Activated CD4-positive, alpha-beta T cell treated with anti-CD3 and anti-CD28 coated beads, Interleukin-2, amount 50 U/mL, for 48 hours (primary cell): ENCODE measurements at places on chromosomes 5 and 9.

GRCh38 chr5:174668349-174668748 lies 56.0 kb upstream of the MSX2 start:
- DNase-seq = no peak

- DNase-seq = no peak
Observed at GRCh38 chr5:23314827-23315226, 192.6 kb upstream of the PRDM9 start.

GRCh38 chr9:8679371-8679822 lies 879.8 kb upstream of the DMAC1 start:
- DNase-seq = no peak

DNA sequence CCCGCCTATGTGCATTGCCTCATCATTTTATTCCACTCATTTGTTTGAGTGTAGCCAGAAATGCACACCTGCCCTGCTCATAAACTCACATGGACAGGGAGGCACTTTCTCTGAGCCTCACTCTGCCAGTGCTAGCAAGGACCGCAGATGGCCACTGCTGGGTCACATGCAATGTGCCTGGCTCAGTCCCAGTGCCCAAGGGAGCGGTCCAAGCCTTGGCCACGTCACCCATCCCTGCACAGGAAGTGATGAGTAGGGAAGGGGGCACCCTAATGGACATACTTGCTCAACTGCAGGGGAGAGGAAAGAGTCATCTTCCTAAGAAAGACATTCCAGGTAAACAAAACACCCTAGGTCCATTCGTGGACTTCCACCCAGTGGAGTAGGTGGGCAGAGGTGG lies 630.9 kb downstream of the IRX1 start:
- no peak for DNase-seq

- no peak for DNase-seq
Observed at GRCh38 chr9:92029553-92029952, 79.5 kb upstream of the ROR2 start.

GRCh38 chr9:122904466-122904822 lies 715 bp downstream of the RC3H2 start:
- DNase-seq = no peak

DNA sequence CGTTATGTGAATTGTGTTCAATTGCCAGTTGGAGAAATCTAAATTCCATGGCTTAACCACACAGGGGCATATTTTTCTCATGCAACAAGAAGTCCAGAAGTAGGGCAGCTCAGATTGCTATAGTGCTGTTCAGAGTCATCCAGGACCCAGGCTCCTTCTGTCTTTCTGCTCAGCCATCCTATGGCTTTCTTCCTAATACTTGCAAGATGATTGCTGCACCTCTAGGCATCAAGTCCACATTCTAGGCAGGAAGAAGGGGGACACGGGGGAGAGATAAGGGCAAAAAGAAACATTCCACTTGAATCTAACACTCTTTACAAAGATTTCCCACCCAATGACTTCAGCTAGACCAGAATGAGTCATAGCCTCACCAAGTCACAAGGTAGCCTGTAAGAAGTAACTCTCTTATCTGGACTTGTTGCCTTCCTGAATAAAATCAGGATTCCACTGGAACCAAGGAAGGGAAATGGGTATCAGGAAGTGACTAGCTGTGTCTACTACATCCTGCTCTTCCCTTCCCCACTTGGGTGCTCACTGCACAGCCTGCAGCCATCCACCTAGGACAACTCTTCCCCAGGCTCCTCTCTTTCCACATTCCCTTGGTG lies 5.3 kb downstream of the ERAP2 start:
- no peak for DNase-seq

DNA sequence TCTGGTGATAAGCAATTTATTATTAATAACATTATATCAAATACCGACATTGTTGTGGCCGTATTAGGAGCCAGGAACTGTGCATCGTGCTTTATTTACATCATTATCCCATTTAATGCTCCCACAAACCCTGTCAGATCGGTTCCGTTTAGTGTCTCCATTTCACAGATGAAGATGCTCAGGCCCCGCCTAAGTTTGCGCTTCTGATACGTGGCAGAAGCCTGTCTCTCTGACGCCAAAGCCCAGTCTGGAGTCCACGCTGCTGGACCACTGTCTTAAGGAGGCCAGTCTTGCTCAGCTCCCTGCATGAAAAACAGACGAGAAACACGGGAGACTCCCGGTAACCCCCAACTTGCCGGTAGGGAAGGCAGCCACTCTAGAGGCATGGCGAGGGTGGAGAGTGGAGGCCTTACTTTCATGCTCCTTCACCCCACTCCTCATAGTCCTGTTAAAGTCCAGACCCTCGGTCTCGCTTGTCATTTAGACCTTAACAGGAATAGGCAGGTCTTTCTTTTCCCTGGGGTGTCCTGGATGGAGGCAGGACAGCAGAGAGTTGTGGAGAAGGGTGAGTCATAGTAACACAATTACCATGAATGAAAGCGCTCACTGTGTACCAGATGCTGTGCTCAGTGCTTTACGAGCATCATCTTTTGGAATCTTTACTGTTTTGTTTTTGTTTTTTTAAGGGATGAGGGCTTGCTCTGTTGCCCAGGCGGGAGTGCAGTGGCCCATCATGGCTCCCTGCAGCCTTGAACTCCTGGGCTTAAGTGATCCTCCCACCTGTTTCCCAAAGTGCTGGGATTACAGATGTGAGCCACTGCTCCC lies 872 bp downstream of the TXNDC15 start:
- DNase-seq = peak; percentile 58

DNA sequence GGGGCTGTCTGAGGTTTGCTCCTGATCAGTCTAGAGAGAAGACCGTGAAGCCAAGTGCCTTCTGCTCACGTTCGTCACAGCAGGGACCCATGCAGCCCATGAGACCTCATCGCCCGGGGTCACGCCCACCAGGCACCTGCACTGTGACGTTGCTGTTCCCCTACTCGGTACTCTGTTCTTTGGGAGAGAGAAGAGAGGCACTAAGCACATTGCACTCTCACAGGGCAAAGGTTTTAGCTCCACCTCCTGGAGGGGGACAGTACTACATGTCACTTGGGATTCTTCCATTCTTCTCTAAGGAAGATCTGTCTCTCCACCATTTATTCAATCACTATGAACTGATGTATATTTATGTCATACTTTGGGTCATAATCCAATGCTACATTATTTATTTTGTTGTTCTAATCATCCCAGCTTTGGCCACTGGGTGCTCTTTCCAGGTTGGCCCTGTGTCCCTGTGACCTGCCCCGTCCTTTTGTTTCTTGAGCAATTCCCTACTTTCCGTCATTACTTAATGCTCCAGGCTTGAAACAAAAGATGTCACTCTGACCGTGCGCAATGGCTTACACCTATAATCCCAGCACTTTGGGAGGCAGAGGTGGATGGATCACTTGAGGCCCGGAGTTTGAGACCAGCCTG lies 31.4 kb upstream of the BRD3 start:
- DNase-seq = peak; percentile 73

DNA sequence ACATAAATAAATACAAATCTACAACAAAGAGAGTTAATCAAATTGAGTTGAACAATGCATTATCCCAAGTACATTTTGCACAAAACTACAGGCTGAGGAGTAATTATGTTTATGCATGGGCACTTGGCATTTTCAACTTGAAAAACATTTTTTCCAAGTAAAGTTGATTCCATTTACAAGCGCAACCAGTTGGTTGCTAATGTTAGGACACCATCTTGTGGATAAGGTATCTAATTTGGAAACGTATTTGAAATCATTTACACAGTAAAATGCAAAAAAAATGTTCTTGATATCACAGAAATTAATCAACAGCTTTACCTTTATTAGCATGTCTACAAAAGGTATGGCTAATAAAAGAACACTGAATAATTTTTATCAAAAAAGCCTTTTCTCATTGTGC lies 18.8 kb downstream of the FTMT start:
- no peak for DNase-seq

- DNase-seq = no peak
Observed at GRCh38 chr5:172727551-172727950, 43.4 kb downstream of the DUSP1 start.

DNA sequence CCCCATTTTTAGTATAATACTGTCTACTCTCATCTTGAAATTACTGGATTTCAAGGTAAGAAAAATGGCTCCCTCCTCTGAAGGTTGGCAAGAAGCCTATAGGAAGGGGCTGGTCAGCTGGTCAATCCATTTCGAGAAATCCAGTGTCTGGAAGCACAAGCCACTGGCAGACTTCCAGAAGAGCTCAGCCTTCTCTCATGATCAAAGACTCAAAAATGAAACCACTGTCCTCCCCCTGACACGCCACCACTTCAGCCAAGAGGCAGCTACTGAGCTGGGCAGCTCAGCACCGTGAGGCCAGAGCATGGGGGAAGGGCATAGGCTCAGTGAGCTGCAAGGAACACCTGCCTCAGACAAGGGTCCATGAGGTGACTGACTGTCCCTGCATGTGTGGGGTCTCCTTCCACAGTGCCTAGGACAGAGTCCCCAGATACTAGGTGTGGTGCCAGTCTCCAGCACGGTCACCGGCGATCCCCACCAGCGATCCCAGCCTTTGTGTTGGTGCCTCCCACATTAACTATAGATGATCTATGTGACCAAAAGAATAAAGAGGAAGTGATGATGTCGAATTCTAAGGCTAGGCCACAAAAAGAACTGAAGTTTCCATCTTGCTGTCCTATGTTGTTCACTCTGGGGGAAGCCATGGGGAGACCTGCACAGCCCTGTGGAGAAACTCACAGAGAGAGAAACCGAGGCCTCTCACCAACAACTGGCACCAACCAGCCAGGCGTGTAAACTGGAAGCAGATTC lies 100.1 kb upstream of the LRRTM2 start:
- DNase-seq = no peak

DNA sequence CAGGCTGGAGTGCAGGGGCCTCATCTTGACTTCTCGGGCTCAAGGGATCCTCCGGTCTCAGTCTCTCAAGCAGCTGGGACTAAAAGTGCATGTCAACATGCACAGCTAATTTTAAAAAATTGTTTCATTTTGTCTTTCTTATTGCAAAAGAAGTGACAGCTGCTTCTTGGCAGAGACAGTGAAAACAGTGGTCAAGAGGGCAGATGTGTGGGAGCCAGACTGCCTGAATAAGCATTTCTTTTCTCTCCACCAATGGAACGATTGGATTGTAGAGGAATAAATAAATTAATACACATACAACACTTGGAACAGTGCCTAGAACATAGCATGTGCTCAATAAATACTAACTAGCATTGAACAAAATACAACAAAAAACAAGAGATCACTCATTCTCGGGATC lies 27.4 kb upstream of the KIF4B start:
- DNase-seq = no peak

GRCh38 chr5:148740966-148741742 lies 85.3 kb upstream of the ADRB2 start:
- DNase-seq = no peak

DNA sequence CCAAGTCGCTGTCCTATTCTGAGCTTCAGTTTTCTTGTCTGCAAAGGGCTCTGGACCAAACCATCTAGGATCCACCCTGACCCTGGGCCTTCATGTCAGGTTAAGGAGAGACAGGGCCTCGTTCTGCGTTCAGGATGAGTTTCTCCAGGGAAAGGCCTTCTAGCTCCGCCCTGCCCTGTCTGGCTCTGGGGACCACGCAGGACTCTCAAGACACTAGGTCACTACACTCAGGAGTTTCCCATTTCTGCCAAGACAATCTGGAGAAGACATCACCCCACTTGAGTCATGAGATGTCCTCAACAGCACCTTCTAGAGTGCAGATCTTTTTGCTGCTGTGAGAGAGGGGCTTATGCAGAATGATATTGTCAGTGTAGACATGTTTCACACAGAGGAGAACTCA lies 53.2 kb upstream of the KCNMB1 start:
- no peak for DNase-seq

DNA sequence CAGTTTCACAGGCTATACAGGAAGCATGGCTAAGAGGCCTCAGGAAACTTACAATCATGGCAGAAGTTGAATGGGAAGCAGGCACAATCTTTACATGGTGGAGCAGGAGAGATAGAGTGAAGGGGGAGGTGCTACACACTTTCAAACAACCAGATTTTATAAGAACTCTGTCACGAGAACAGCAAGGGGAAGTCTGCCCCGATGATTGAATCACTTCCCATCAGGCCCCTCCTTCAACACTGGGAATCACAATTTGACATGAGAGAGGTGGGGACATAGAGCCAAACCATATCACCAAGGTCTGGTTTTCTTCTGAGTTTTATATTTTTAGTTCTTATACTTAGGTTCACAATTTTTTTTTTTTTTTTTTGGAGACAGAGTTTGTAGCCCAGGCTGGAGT lies 16.1 kb downstream of the ZCCHC9 start:
- DNase-seq = no peak

GRCh38 chr5:127962491-127962890 lies 121.1 kb upstream of the SLC12A2 start:
- no peak for DNase-seq

DNA sequence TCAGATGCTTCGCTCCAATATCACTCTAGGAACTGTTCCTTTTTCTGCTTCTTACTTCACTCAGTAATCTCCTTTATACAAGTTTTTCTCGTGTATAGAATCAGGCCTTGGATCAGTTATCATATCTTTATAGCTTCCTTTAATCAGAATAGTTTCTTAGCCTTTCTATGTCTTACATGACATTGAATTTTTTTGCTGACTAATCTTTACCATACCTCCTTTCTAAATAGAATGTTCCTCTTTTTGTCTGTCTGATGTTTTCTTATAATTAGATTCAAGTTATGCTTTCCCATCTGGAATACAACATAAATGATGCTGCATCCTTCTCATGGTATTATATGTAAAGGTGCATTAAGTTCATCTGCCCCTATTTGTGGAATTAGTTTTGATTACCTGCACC lies 40.2 kb upstream of the TYRP1 start:
- DNase-seq = no peak

- DNase-seq = no peak
Observed at GRCh38 chr9:69822116-69822750, 1.6 kb downstream of the CFAP95 start.

GRCh38 chr5:77863181-77863580 lies 87.0 kb upstream of the TBCA start:
- DNase-seq = no peak

DNA sequence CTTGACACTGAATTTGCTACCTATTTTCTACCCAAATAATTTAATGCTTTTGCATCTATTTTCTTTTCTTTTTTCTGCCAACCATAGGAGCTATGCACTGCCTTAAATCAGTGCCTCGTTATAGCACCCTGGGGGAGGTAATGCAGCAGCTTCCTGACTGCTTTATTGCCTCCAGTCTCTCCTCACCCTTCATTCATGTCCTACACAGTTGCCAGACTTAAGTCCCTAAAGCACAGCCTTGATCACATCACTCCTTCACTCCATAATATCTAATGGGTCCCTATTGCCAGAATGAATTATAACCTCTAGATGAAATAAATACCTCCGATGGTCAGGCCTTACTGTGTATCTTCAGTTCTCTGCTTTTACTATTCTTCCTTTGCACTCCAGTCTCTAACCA lies 211.2 kb upstream of the GLRA1 start:
- no peak for DNase-seq

DNA sequence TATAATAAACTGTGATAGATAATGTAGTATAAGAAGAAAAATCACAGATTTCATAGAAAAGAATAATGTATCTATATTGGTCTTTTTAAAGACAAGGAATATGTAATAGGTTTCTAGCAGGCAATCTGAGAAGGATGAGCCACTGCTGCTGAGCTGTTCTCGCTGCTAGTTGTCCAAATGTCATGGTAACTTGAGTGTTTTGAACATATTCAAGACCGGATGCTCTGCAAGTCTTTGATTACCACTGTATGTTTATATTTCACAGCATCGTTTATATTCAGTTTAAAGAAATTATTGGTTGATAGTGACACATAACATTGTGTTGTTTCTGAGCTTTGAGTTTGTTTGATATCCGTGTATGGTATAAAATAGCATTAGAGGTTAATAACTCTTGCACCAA lies 9.6 kb downstream of the C5orf47 start:
- no peak for DNase-seq
